ENCODE measurements at places on chromosomes 1 and 21.

DNA sequence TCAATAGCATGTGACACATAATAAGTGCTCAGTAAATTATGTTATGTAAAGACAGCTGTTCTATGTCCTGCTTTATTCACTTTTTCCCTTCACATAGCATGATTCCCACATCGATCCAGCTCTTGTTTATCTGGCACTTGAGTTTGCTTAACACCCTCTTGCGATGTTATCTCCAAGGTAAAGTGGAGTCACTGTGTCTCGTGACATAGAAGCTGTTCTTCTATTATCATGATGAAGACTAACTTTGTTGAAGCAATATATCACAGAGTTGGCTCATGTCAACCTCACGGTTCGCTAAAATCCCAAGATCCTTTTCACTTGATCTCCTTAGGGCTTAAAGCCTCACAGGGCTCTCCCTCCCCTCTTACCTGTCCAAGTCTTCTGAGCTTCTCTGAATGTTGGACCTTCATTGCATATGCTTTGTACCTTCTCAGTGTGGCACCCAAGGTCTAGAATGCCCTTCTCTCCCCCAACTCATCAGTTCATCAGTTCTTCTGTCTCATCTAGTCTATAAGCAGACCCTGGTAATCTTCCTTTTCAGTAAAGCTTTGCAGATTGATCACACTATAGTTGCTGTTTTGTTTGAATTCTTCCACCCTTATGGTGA is 38.0 kb downstream of the PLXNA2 start:
- peak; percentile 88 for DNase-seq

GRCh38 chr21:29130270-29130969 is at the start of gene MAP3K7CL:
Gene MAP3K7CL, plus strand, starts transcription at chr21:29130644. Its CDS starts 2,701 bp downstream, at chr21:29133345.
- no peak for DNase-seq

DNA sequence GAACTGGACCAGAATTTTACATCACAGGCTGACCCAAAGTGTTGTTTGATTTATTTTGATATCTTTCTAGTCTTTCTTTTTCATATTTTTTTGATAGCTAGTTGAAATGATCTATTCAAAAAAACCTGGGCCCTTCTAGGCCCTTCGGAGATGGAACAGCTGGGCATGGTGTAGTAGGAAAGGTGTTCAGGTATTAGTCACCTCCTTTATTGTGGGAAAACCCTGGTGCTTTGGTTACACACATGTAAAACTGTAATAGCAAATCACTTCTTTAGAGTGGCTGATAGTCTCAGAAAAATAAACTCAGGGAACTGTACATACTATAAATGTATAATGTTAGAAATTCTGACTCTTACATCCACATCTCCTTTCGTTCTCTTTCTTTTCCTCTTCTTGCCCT is 234.5 kb downstream of the PLA2G4A start:
- no peak for DNase-seq

DNA sequence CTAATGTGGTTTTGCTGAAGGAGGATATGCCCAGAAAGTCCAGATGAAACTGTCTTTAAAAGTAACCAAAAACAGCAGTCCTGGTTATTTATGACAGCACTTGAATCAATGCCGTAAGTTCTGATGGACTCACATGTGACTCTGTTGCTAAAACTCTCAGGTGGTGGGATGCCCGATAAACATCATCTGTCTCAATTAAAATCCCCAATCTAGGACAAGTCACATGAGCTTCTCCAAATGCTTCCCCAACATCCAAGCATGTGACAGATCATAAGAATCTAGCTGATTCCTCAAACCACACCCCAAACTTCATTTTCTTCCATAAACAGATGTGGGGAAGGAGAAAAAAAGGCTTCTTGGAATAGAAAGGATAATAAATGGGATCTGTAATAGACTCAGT is 786 bp upstream of the CTSK start:
- no peak for DNase-seq

GRCh38 chr21:41639766-41640165 is 127.1 kb downstream of the RIPK4 start:
- no peak for DNase-seq

DNA sequence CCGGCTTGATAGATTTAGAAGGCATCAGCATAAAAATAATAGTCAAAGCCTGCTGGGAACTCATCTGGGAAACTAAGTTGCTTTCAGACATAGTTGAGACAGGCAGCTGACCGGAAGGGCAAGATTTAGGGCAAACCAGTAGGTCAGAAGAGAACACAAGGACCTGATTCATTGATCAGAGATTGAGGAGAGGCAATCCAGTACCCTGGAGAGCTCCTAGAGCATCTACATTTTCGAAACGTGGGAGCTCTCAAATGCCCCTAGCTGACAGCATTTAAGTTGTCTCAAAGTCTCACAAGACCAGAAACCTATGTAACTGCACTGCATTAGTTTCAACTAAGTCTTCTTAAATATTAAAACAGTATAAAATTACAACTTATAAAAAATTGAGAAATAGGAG is 22.9 kb upstream of the MTF2 start:
- DNase-seq, result no peak

GRCh38 chr1:61253912-61254633 is 171.7 kb downstream of the NFIA start:
- no peak for DNase-seq

GRCh38 chr1:243927381-243927780 is 77.3 kb upstream of the AKT3 start:
- DNase-seq, result no peak

GRCh38 chr1:9825093-9826074 is 1.6 kb upstream of the CLSTN1 start:
- peak; percentile 96 for DNase-seq

DNA sequence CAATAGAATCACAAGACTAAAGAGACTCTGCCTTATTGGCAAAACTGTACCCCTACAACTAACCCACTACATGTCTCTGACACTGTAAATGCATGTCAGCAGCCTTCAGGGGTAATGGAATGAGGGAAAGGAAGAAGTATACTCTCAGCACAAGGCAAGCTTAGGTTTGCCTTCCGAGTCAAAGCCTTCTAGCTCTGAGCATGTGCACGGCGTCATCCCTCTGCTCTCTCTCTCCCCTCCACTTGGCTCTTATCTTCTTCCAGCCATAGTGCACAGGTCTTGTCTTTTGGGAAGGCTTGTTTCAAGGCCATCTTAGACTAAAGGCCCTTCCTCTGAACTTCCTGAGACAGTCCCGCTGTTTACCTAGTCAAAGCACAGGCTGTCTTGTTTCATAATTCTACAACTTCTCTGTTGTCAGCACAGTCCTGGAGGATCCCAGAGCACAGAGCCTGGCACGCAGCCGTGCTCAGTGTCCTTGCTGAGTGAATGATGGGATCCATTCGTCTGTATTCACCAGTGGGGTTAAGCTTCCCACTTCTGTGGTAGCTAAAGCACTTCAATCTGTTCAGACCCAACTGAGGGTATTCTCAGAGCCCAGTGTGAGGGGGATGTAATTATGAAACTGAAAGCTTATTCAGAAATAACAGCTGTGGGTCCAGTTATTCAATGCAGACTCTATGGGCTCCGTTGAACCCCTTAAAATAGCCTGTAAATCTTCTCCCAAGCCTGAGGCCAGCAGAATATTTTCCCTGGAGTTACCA is 166.5 kb upstream of the PLD5 start:
- no peak for DNase-seq

DNA sequence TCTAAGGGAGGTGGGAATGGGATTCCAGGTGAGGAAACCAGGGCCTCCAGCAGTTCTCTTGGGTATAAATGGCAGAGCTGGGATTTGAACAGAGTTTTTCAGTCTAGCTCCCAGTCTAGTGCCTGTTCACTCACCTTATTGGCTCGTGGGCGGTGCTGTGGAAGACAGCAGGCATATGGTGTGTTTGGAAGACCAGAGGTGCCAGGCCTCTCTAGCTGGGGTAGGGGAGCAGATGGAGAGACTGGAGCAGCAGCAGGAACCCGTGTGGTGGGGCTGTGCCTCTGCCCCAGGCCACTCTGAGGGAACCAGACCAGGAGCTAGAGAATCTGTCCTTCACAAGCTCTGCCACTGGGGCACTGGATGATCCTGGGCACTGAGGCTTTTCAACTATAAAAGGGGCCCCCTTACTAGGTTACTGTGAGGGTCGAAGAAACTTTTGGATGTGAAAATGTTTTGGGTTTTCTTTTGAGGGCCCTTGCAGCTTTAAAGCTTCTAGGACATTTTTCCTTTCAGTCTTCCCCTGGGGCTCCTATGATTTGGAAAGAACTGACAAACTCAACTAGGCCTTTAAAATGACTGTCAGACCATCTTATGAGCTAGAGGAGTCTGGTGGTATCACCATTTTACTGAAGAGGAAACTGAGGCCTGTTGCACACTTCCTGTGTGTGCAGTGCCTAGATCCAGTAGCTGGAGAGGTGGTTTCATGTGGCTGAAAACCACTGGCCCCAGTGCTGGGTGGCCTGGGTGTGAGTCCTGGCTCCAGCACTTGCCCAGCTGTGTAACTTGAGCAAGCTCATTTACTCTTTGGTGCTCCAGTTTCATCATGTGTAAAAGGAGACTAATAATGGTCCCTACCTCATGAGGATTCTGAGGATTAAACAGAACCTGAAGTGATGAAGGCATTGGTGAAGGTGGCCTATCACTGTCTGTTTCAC is 6.1 kb downstream of the DMRTB1 start:
- DNase-seq, result no peak

- DNase-seq, result no peak
Measured at GRCh38 chr1:99613716-99614115, 32.2 kb upstream of the PALMD start.

DNA sequence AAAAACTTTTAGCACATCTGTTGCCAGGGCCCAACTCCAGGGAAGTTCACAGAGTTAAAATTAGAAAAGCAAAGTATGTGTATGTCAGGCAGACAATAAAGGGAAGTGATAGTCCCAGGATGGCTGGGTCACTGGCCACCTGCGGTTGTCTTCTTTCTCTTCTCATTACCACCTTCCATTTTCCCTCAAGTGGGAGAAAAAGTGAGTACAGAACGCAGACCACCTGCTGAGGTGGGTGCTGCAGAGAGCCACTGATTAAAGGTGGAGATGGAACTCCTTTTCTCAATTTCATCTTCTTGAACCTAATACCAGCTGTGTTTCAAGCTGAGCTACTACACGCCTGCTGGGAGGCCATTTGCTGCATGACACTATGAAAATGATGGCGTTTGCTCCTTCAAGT is 88.8 kb upstream of the PDE4B start:
- DNase-seq, result no peak

- peak; percentile 19 for DNase-seq
Measured at GRCh38 chr1:114352797-114353196, 158.2 kb downstream of the TRIM33 start.

- DNase-seq, result no peak
Measured at GRCh38 chr1:45485949-45486348, 5.0 kb downstream of the TESK2 start.

DNA sequence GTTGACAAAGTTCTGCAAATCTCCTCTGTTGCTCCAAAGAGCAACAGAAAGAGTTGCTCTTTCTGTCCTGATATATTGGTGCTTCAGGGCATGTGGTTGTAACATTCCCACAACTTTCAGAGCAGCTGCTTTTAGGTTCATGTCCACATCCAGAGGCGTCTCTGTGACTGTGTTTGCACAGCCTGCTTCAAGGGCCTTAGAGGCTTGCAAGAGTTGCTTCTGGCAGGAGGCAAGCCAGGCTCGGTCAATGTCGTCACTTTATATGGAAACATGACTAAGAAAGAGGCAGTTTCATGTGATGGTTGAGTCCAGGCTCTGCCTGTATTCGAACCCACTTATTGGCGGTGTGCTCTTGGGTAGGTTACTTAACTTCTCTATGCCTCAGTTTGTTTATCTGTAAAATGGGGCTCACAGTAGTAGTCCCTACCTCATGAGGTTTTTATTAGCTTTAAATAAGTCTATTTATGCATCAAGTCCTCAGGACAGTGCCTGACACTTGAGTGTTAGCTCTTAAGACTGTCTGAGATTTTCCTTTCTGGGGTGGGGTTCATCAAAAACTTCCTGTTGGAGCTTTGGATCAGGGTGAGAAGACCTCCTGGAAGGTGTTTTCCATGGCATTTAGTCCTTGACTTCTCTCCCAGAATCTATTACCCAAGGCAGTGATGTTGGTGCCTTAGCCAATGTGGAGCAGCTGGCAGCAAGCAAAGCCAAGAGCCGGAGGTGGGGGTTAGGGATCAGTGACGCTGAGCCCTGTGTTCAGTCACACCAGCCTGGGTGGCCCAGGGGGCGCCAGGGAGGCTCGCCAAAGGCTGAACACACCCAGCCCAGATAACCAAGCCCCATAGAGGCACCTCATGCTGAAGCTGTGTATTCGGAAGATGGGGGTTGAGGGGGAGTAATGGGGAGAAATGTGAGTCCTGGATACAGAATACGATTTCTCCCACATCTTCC is 18.9 kb downstream of the LHX4 start:
- peak; percentile 73 for DNase-seq

GRCh38 chr1:57270927-57271698 is 152.7 kb downstream of the DAB1 start:
- no peak for DNase-seq

DNA sequence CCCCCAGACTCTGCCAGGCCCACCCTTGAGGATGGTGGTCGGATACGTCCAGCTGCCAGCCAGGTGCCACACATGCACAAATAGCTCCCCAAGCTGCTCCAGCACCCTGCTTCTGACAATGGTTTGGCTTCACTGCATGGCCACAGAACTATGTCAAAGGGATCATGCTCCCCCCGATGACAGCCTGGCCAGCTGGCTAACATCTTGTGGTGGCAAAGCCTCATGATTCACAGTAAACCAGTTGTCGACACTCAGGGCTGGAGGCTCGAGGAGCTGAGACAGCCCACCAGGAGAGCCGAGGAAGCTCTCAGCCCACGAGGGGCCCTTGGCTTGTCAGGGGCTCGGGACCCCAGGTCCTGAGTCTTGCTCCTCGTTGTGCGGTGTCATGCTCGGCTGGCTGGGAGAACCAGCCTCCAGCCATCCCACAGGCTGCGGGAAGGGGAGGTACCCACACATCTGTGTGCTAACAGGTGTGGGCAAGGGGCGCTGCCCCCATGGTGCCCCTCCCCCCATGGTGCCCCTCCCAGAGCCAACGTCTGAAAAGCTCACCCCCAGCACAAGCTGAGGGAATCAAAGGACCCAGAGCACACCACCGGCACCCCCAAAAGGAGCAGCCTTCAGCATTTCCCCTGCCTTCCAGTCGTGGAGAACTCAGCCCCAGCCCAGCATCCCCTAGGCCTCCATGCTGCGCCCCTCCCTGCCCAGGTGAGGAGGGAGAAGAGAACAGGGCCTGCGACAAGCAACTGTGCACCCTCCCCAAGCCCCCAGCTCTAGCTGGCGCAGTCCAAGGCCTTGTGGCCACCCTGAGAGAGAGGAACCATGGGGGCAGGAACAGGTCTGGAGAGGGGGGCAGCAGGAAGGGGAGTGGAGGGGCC is 41.2 kb downstream of the KIF21B start:
- no peak for DNase-seq

DNA sequence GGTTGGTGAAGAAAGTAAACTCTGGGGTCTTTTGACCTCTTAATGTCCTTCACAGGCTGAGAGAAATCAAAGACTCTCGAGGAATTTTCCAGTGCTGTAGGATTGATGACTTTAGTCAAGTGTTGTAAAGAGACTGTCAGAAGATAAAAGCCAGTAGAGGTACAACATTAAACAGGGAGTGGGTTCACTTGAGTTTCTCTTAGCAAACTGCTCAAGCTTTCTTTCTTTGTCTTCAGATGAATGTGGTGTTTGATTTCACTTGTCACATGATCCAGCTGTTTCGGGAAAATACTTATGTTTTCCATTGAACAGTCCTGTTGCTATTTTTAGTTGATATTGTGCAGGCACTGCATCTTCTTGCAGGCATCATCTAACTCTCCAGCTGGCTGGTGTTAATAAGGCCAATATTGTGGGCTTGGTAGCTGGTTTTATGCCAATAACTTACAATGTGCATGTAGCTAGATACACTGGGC is 45.6 kb downstream of the XCL2 start:
- DNase-seq, result peak; percentile 42

Measured in NCI-H510A treated with DMSO at 0.1 percent for 48 hours (cell line).